ENCODE measurements at places on chromosomes 3 and 15.

GRCh38 chr15:79341396-79341795 is 30.5 kb downstream of the TMED3 start:
- DNase-seq, result no peak

GRCh38 chr3:167653155-167653554 is 587 bp downstream of the WDR49 start:
- no peak for DNase-seq

DNA sequence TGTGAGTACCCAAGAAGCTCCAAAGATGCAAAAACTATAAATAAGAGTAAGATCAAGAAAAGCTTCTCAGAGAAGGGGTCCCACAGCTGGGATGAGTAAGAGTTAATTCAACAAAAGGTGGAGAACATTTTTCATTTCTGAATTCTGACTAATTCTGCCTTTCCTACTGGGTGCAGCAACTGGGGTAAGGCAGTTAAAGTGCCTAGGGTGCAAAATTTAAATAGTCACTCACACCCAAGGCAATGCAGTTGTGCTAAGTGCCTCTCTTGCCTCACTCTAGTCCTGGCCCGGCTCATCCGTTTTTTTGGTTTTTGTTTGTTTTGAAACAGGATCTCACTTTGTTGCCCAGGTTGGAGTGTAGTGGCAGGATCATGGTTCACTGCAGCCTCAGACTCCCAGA is 240.2 kb downstream of the TP63 start:
- no peak for DNase-seq

- no peak for DNase-seq
Measured at GRCh38 chr3:71022551-71023335, 560.8 kb downstream of the FOXP1 start.

DNA sequence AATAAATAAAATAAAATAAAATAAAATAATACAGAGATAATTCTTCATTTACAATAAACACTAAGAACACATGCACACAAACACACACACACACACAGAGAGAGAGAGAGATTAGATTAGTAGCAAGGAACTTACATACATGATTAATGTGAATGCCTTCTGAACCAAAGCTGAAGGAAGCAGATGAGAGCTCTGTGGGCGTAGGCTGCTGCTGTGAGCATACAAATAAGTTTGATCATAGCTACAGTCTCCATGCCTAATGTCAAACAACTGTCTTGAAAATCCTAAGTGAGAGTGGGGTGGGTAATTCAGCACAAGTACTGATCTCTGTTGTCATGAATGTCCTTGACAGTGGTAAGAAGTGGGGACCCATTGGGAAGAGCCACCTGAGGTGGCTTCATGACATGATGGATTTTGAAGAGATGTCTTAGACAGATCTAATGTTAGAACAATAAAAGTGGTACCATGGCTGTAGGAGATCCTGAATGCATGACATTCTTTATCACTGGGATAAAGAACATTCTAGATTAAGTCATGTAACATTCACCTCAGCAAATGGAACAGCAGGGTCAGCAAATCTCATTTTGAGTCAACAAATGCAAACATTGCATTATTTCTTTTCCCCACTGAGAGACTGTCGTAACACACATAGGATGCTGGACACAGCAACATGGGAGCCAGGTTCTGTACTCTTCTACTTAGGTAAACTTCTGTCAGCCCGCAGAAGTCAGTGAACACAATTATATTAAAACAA is 46.2 kb downstream of the CHL1 start:
- no peak for DNase-seq

- no peak for DNase-seq
Measured at GRCh38 chr3:184336547-184337398, 627 bp upstream of the FAM131A start.

GRCh38 chr15:81025721-81026370 is 25.1 kb downstream of the TLNRD1 start:
- no peak for DNase-seq

- no peak for DNase-seq
Measured at GRCh38 chr3:83434880-83435587, 1523.8 kb upstream of the CADM2 start.

DNA sequence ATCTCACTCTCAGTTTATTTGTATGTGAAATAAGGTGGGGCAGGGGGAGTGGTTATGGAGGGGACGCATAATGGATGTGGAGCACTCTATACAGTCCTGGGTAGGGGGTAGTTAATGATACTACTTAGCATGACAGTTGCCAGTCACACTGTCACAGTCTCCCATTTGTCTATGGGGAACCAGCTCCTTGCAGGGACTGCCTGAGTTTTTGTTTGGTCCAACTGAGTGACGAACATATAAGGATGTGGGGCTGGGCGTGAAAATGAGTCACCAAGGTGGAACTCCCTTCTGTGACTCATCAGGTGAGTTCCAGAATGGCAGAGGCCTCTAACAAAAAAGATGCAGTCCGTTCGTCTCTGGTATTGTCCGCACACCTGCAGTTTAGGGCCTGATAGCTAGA is 235.3 kb upstream of the ST8SIA2 start:
- DNase-seq, result no peak

GRCh38 chr15:73866881-73867410 is 6.4 kb upstream of the TBC1D21 start:
- no peak for DNase-seq

GRCh38 chr15:99845009-99845408 is 111.8 kb upstream of the LYSMD4 start:
- no peak for DNase-seq

GRCh38 chr3:48397767-48398681 is 26.0 kb downstream of the FBXW12 start:
- no peak for DNase-seq

DNA sequence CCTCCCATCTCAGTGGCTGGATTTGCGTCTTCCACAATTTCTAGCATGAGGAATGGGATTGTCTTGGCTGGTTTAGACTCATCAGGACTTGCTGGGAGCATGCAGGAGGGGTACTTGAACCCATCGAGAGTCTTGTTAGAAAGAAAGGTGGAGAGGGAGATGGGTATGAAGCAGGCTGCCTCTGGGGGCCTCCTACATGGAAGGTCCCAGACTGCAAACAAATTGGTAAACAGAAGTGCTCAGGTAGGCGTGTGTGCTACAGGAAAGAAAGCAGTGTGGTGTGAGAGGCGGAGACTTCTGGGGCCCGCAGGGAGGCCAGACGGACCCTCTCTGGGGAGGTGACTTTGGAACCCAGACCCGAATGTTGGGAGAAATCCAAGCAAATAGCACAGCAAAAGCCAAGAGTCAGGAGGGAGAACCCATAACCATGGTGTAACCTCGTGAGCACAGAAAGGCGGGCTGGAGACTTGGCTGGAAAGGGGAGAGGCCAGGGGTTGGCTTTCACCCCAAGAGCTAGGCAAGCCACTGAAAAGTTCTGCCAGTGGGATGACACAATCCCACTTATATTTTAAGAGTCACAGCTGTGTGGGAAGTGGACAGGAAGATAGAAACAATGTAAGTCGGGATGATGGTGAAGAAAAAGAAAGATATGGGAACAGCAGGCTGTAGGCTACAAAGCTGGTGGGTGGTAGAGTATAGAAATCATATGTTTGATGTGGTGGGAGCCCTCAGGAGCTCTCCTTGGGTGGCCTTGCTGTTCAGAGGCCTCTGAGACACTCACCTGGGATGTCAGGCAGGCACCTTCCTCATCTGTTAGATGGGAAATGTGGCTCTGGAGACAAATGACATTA is 130.1 kb upstream of the PRR20G start:
- DNase-seq, result no peak

DNA sequence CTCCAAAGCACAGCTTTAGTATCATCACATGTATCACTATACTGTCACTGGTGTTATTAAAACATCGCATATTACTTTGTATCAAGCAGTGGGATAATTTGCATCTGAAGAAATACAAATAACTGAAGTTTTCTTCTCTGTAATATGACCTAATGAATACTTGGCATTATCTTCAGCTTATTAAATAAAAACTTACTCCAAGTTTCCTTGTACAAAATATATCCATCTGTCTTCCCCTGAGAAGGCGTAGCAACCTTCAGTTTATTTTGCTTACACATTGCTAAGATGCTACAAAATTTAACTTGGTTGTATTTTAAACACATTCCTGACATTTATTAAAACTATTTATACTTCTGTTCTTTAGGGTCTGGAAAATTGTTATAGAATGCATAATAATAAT is 13.7 kb downstream of the FGF7 start:
- DNase-seq, result no peak

GRCh38 chr3:5756443-5756842 is 568.9 kb downstream of the EDEM1 start:
- no peak for DNase-seq

DNA sequence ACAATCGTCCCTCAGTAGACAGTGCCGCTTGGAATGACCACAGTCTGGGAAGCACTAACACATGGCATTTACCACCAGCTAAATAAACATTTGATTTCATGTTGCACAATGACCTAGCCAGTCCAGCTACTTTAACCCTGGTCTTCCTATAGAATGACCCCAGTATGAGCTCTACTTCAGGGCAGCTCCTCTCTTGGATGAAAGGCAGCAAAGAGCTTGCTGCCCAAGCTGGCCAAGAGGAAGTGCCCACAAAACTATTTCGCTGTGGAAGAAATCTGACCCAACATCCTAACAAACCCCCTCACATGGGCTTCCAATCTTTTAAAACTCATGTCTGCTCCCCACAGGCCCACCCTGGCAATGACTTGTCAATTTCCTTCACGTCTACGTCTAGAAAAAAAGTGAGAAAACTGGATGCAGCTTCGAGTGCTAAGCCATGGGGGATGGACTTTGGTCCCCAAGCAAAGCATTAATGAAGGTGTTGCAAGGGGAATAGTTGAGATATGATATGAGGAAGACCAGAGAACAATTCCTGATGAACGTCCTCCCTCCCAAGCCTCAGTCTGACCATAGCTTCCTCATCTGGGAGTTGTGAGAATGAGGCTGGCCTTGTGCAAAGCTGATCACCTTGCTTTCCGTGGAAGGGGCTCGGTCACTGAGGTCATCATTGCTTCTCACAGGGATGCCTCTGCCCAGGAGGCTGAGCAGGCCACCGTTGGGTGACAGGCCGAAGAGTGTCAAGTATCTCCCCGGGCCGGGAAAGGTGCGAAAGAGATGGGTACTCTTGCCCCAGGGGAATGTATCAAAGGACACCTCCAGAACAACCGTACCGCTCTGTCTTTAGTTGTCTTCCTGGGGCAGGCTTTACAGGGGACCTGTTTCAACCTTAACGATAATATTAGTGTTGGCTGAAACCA is 964 bp downstream of the SLC25A20 start:
- DNase-seq, result no peak

DNA sequence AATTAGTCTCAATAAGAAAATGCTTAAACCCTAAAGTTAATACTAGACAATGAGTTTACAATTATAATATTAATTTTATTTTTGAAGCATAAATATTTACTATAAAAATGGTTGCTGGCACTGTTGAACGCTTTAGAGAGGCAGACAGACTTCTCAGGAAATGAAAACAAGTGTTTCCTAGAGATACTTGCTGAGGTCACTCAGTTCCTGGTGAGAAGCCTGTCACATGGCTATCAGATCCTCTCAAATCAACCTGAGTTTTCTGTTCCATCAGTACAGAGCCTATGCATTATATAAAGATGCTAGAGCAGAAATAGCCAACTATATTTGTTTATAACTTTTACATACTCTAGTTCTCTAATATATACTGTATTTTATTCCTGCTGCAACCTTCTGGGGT is 109.2 kb downstream of the MYO5A start:
- no peak for DNase-seq

DNA sequence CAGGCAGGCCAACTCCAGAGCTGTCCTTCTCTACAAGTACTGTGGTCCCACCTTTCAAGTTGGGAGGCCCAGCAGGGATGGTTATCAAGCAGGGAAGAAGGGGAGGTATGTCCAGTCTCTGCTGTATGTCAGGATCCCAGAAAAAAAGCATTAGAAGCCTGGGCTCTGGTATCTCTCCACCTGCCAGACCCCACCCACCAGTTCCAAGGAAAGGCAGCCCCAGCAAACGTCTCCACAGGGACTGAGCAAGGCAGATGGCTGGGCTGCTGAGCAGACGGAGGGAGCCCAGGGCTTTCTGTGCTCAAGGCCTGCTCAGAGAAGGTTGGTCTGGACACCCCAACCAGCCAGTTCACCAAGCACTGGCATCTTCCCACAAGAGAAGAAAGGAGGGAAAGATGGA is 287.8 kb downstream of the XXYLT1 start:
- no peak for DNase-seq

GRCh38 chr3:176766862-176767261 is 430.4 kb downstream of the TBL1XR1 start:
- DNase-seq, result no peak

DNA sequence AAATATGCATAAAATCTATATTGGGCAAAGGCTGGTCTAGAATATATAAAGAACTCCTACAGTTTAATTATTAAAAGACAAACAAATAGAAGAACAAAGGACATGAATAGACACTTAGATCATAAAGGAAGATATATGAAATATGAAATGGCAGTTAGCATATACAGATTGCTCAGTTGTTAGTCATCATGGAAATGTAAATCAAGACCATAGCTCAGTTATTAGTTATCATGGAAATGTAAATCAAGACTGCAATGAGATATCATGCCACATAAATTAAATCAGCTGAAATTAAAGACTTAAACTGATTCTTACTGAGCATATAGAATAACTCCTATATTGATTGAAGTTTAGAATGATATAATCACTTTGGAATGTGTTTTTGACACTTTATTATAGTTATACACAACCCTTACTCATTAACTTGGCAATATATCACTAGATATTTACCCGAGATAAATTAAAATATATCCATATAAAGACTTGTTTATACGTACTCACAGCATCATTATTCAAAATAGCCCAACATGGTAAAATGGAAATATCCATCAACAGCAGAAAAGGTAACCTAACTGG is 45.2 kb upstream of the GOLGA8B start:
- DNase-seq, result no peak

DNA sequence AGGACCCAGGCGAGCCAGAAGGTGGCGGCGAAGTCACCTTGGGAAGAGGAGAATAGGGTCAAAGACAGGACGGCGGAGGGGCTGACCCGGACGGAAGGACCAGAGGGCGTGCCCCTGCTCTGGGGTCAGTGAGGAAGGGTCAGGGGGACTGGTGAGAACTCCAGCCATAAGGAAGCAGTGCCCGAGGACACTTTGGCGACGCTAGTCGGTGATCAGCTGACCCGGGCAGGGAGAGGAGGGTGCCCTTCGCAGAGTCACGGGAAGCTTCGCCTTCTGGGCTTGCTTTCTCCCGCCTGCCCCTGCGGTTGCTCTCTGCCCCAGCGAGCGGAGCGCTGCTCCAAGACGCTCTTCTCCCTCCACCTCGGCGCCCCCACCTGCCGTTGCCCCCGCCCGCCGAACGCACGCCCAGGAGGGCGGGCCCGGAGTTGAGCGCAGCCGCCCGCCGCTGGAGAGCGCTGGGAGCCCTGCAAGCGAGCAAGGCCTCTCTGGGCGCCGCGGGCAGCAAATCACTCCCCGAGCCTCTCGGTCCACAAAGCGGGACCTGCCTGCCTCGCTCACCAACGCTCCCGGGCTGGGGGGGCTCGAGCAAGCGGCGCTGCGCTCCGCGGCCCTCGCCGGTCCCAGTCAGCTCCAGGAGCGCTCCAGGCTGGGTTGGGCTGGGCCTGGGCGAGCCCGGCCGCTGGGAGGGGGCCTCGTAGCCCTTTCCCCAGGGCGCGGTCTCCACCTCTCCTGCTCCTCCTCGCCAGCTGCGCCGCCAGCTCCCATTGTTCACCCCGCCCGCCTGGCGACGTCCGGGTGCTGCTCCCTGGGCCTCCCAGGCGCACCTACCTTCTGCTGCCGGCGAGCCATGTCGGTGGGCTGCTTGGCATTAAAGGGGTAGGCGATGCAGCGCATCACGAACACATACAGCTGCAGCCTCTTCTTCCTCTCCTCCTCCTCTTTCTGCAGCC is 1.2 kb downstream of the CADPS start:
- DNase-seq, result no peak

GRCh38 chr3:127440384-127440783 is 150.1 kb downstream of the TPRA1 start:
- no peak for DNase-seq

- peak; percentile 91 for DNase-seq
Measured at GRCh38 chr3:127734754-127735473, 62.2 kb downstream of the ABTB1 start.
